ENCODE measurements at places on chromosomes 4 and X.
A peak's percentile ranks its signal among the peaks of the same experiment; 100 is the strongest.

GRCh38 chrX:51860679-51861078 lies 32.7 kb upstream of the MAGED1 start:
- peak; percentile 0 for DNase-seq

DNA sequence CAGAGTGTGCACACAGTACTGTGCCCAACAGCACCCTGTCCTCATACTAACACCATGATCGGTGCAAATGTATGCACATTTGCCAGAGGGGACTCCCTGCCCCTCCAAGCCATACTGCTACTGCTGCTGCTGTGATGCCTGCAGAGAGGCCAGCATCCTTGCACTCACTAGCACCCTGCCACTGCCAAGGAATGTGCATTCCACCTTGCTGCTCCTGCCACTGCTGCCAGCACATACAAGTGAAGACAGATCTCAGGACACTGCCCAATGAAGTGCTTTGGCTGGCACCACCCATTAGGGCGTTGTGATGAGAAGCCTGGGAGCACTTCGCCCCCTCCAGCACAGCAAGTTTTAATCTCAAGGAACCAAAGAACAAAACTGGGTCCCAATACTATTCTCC lies 146.3 kb upstream of the DMD start:
- no peak for DNase-seq

- DNase-seq = peak; percentile 8
These were observed 49.5 kb downstream of the PHEX start for GRCh38 chrX:22081475-22082092.

GRCh38 chr4:31020363-31020762 lies 300.2 kb downstream of the PCDH7 start:
- no peak for DNase-seq

GRCh38 chrX:26783512-26784225 lies 567.7 kb downstream of the MAGEB5 start:
- DNase-seq = no peak

DNA sequence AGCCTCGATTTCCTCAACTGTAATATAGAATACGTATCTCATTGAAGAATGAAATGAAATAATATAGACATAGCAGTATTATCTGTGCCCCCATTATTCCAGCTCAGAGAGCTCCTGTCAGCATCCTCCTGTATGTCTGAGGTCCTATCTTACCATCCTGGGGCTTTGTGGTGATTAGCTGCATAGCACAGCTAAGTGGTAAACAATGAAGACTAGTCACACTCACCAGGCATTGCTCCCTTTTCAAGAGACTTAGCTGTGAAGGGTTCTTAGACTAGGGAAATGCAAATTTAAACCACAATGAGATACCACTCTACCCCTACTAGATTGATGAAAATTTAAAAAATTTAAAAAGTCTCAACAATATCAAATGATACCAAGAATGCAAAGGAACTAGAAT lies 172.9 kb downstream of the SLC39A8 start:
- no peak for DNase-seq

- DNase-seq = no peak
These were observed 130.2 kb upstream of the MID1 start for GRCh38 chrX:10750581-10750980.

DNA sequence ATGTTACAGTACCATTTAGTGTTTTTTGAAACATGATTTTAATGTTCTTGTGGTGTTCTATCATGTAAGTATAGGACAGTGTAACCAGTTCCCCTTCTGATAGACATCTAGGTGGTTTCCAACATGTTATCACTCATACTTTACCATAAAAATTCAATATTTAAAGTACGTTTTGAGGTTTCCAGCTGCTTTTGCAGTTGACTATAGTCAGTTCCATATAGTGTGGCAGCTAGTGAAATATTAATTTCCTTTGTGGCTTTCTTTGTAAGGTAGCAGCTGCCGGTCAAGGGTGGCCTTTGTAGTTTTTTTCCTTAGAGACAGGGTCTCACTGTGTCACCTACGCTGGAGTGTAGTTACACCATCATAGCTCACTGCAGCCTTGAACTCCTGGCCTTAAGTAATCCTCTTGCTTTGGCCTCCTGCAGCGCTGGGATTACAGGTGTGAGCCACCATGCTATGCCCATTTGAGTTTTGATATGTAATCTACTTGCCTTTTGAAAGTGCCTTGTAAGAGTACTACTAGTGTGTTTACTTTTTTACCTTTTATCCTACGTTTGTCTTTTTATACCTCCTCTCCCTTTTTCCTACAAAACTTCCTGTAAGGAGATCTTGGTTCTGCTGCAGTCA lies 63.0 kb downstream of the ARHGAP10 start:
- DNase-seq = no peak

DNA sequence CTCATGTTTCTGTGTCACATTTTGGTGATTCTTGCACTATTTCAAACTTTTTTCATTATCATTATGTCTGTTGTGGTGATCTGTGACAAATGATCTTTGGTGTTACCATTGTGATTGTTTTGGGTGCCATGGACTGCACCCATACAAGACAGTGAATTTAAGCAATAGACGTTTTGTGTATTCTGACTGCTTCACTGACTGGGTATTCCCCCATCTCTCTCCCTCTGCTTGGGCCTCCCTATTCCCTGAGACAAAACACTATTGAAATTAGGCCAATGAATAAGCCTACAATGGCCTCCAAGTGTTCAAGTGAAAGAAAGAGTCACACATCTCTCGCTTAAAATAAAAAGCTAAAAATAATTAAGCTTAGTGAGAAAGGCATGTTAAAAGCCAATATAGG lies 60.2 kb downstream of the BANK1 start:
- no peak for DNase-seq

DNA sequence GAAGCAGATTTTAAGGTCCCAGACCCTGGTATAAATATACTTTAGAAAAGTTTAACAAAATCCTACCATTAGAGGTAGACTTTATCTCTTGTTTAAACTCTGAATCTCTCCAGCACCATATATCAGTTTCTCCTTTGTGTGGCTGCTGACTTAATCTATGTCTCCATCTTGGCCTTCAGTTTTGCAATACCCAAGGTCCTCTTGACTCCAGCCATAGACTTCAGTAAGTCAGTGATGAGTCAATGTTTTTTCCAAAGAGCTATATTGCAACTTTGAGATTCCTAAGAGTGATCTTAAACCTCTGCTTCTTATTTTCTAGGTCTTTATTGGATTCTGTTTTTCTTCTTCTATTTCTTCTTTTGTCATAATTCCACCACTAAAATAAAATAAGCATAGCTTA lies 50.8 kb upstream of the ADGRL3 start:
- no peak for DNase-seq

DNA sequence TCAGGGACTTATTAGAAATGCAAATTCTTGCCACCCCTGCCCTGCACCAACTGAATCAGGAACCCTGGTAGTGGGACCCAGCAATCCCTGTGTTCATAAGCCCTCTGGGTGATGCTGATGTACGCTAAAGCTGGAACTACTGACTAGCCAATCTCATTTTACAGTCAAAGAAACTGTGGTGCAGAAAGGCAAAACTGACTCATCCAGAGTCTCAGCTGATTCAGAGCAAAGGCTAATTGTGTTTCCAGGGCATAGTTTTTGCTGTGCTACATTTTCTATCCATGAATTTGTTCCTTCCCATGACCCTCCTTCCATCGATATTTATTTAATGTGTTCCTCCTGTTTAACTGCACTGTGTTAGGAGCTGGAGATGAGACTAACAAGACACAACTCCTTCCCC lies 207.5 kb downstream of the REPS2 start:
- no peak for DNase-seq

- no peak for DNase-seq
These were observed 228.4 kb downstream of the DTHD1 start for GRCh38 chr4:36509845-36510244.

- DNase-seq = no peak
These were observed 81.5 kb upstream of the CD99 start for GRCh38 chrX:2609431-2610238.

DNA sequence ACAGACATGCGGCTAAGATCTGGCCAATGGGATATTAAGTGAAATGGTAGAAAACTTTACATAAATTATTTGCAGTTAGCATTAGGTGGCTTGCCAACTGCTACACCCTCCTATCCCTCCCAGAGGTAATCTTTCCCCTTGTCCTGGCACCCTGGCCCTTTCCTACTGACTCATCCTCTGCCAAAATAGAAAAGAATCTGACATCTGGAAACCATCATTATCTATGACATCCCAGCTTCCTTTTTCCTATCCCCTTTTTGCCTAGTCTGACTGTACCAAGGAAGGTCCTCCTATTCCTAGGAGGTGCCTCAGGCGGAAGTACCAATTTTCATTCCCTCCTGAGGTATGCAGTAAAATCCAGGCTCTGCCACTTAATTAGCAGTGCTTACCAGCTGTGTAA lies 163.6 kb upstream of the KLF3 start:
- no peak for DNase-seq

DNA sequence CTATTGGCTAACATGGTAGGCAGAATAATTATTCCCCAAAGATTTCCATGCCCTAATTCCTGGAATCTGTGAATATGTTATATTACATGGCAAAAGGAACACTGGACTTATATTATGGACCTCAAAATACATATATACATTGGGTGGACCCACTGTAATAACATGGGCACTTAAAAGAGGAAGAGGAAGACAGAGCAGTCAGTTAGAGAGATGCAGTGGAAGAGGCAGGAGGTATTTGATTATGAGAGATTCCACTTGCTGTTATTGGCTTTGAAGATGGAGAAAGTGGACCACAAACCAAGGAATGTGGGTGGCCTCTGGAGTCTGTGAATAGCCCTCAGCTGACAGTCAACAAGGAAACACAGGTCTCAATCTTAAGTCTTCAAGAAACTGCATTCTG lies 14.0 kb upstream of the ART3 start:
- no peak for DNase-seq

DNA sequence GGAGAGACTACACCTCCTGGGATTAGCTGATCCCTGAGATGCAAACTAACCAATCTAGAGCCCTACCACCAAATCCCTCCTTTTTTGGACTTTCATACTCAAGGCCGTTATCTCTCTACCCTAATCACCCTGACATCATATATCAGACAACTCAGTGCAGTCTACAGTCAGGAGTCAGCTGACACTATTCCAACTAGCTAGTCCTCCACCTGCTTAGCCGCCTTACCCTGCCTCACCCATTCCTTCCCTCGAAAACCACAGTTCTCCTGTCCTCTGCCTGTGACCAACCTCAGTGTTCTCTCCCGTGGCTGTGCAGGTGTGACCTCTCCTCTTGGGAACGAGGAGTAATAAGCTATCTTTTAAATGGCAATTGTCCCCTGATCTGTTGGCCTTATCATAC lies 1.8 kb upstream of the PPEF2 start:
- DNase-seq = no peak

DNA sequence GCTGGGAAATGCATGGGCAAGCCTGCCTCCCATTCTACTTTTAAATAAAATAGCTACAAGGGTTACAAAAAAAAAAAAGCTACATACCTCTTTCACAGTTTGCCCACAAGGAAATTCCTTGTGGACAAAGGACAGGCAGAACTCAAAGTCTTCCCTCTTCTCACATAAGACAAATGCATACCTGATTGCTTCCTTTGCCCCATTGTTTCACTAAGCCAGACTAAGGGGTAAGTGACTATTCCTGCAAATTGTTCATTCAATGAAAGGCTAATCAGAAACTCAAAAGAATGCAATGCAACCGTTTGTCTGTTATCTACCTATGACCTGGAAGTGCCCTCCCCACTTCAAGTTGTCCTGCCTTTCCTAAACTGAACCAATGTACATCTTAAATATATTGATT lies 780.6 kb downstream of the FAM133A start:
- DNase-seq = no peak

- DNase-seq = no peak
These were observed 52.2 kb upstream of the NOCT start for GRCh38 chr4:138963412-138963811.

DNA sequence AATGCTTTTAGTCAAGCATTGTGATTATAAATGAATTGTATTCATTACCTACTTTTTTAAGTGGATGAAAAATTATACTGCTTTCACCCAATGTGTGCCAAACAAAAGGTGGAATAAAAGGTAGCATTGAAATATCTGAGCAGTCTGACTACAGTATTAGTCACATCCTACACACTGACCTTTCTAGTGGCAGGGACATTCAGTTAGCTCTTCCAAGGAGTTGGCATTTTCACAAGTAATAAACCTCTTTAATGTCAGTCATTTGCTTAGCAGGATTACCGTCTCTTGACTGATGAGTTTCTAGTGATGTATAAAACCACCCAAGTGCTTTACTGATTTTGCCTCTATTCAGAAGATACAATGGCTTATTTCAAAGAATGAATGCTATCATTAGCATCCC lies 687.9 kb downstream of the ARAP2 start:
- no peak for DNase-seq

- DNase-seq = no peak
These were observed 257.0 kb upstream of the LDB2 start for GRCh38 chr4:17155486-17155885.

DNA sequence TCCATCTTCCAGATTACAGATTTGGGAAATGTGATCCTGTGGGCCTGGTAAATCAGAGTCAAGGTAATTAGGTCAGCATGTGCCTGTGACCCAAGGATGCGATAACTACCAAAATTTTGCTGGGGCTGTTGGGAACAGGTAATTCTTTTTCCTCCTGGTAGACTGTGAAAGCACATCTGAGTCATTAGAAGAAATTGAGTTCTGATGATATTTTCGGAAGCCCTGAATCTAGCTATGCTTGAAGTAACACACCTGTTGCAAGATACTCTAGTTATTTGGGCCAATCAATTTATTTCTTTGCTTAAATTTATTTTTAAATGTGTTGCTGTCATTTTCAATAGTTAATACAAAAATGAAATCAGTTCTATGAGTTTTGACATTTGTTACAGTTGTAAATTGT lies 903.6 kb downstream of the RPA4 start:
- no peak for DNase-seq

DNA sequence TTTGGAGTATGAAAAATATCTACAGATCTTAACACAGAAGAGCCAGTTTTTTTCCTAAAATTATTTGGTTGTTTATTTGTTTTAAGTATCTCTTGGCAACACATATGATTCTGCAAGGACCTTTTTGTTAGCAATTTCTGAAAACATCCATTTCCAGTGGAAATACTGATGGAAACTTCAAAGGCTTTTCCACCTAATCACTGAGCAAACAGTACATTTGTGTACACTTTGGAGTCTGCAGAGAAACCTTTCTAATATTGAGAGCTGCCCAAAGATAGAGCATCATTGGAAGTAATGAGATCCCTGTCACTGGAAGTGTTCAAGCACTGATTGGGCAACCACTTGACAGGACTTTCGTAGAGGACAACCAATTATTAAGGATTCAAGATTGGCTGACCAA lies 69.7 kb upstream of the TFDP3 start:
- no peak for DNase-seq

GRCh38 chr4:19380600-19380999 lies 871.1 kb upstream of the SLIT2 start:
- no peak for DNase-seq
